ENCODE measurements at places on chromosomes 16 and 17.

DNA sequence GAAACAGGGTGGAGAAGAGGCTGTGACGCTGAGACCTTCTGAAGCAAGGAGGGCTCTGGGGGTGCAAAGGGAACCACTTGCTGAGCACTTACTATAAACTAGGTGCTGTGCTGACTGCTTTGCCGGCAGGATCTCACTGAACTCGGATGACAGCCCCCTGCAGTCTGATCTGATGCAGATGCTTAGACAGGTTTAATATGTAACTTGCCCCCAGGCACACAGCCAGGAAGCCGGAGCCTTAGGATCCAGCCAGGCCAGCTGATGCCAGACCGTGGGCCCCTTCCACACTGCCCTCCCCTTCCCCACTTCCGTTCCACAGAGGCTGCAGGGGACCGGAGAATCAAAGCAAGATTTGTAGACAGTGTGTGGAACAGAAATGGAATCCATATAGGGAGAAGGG, 23.1 kb downstream of the SPACA3 start:
- no peak for DNase-seq

DNA sequence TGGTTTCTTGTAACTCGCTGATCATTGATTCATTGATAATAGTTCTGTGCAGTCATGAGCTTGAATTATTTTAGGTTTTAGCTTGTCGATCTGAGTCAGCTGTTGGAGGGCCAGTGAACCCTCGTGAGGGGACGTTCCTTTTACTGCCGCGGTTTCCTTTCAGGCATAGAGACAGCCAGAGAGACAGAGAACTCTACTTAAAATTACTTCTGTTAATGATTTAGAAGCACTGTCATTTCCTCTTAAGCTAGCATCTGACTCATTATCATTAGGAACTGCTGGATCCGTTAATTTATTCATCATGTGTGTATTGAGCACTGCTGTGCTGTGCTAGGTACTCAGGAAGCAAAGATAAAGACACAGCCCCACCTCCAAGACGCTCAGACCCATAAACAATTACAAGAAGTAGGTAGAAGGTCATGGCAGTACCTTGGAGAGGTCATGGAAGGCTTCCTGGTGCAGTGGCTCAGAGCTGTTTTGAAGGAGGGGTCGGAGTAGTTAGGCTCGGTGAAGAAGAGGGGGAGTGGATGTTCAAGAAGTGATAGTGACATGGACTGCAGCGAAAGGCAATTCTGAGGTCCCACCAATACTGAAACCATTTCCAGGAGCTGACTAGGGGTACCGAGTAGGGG, 3.3 kb downstream of the PGS1 start:
- DNase-seq, result peak; percentile 89

DNA sequence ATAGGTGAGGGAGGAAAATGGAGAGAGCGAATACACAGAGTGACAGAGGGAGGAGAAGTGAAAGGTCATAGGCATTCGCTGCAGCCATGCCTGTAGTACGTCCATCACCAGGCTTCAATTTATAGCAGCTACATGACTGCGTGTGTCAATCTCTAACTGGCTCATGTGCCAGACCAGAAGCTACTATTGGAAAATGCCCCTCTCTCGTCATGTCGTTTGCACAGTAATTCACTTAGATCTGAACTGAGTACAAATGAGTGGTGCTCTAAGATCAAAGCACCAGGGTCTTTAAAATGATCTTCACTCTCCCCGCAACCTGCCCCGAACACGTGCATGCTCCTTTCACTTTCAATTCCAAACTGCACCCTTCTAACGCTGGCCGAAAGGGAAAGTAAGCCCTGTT, 51.3 kb downstream of the ADCY9 start:
- peak; percentile 36 for DNase-seq

- DNase-seq, result no peak
These were observed 1183.2 kb downstream of the CDH11 start for GRCh38 chr16:63938661-63939060.

- DNase-seq, result no peak
These were observed 9.7 kb downstream of the TMC6 start for GRCh38 chr17:78118801-78119241.

DNA sequence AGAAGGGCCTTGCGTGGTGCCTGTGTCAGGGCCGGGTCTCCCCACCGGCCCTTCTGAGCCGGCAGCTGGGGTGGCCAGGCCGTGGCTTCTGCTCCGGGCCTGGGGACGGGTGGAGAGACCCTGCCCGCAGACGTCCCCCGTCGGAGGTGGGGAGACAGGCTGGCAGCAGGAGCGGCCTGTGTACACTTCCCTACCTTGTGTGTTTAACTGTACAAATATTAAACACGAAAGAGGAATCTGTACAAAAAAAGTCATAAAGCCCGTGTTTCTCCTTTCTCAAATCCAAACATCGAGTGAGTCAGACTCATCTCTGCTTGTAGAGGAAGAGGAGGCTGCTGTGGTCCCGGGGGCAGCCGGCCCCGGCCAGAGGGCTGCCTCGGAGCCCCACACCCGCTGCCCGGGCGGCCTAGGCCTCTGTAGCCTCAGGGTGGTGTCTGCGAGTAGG, 2.0 kb downstream of the CACNA1H start:
- no peak for DNase-seq

DNA sequence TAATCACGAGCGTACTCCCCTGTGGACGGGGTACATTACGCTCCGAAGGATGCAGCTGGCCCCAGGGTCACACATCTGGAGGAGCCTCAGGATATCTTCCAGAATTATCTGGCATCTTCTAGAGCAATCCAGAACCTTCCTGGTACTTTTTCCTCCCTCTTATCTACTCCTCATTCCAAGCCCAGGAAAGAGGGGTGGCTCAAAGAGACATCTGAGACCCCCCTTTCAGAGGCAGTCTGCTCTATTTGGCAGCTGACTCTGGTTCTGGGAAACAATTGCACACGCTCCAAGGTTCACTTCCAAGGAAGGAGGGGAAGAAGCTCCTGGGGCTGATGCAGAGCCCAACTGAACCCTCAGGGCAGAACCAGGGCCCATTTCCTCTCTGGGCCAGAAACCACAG, 14.9 kb downstream of the RBFOX3 start:
- no peak for DNase-seq

- DNase-seq, result no peak
These were observed 319.0 kb upstream of the IRX3 start for GRCh38 chr16:54605536-54606066.

- DNase-seq, result no peak
These were observed 14.2 kb downstream of the CDRT4 start for GRCh38 chr17:15453246-15453645.
